WERI-Rb-1 (cell line): ENCODE measurements at places on chromosomes 4 and X.

GRCh38 chr4:24544208-24544988 lies 40.0 kb downstream of the DHX15 start:
- no peak for DNase-seq

- no peak for DNase-seq
Measured at GRCh38 chr4:139300431-139301112, 733 bp upstream of the NAA15 start.

- no peak for DNase-seq
Measured at GRCh38 chr4:140926672-140927071, 170.5 kb upstream of the TBC1D9 start.

GRCh38 chr4:56466910-56467283 lies 520 bp upstream of the SRP72 start:
- DNase-seq, result no peak

GRCh38 chr4:159107203-159107925 lies 4.5 kb downstream of the RAPGEF2 start:
- DNase-seq, result no peak

GRCh38 chr4:147777456-147778091 lies 45.7 kb downstream of the ARHGAP10 start:
- DNase-seq, result no peak

DNA sequence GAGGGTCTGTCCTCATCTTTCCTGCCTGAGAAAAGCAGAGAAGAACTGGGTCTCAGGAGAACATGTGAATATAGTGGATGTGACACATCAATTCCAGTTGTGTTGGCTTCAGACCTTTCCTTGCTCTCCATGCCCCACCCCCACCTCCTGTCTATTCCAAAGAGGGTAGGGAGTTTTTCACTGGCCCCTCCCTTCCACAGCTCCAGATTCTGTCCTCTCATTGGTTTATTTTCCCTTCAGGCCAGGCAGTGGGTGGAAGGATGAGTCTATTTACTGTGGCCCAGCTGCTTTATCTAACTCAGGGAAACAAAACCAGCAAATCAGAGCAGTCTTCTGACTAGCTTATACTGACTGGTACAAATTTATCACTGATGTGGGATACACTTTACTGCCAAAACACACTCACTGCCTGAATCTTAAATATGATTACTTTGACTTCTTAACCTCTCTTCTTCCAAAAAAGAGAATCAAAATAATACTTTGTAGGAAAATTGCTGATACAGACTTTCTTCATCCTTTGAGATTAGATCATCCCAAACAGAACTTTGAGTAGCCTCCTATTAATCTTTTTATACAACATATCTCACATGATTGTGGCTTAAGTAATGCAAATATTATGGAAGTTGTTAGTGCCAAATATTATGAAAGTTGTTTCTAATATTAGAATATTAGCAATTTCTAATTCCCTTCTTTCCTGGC lies 221.2 kb downstream of the MID1 start:
- no peak for DNase-seq

GRCh38 chr4:28462766-28463700 lies 1602.4 kb downstream of the STIM2 start:
- no peak for DNase-seq
